Stimulated activated CD8-positive, alpha-beta memory T cell treated with anti-CD3 and anti-CD28 coated beads, Interleukin-7, amount 100 ng/mL, for 4 hours (primary cell): ENCODE measurements at places on chromosomes 5 and 9.

GRCh38 chr5:86749841-86750240 lies 132.1 kb downstream of the COX7C start:
- DNase-seq = no peak

- DNase-seq = no peak
These were observed 624.1 kb downstream of the ISL1 start for GRCh38 chr5:52007230-52007858.

GRCh38 chr9:84072621-84073180 lies 92.1 kb downstream of the RMI1 start:
- DNase-seq = no peak

GRCh38 chr5:170265522-170265921 lies 32.1 kb downstream of the LCP2 start:
- DNase-seq = no peak

- no peak for DNase-seq
These were observed 15.8 kb downstream of the GALNT10 start for GRCh38 chr5:154206311-154206710.

DNA sequence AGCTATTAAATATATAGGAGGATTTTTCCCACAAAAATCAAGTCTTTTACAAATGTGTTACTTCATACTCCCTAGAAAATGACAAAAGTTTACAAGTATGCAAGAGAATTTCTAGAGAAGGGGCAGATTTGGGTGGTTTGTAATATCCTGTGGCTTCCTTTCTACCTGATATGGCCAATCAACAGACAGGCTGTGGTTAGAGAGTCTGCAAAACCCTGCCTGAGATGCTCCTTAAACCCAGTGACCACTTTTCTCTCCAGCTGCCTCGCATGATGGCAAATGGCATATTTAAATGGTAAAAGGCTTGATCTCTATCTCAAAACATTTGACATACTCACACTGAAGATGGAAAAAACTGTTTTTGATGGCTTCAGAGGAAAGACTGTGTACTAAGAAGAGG lies 550.1 kb upstream of the ZNF462 start:
- no peak for DNase-seq

GRCh38 chr5:143308731-143309130 lies 94.8 kb downstream of the NR3C1 start:
- DNase-seq = no peak

GRCh38 chr9:33686942-33687341 lies 108.4 kb upstream of the PRSS3 start:
- DNase-seq = no peak

DNA sequence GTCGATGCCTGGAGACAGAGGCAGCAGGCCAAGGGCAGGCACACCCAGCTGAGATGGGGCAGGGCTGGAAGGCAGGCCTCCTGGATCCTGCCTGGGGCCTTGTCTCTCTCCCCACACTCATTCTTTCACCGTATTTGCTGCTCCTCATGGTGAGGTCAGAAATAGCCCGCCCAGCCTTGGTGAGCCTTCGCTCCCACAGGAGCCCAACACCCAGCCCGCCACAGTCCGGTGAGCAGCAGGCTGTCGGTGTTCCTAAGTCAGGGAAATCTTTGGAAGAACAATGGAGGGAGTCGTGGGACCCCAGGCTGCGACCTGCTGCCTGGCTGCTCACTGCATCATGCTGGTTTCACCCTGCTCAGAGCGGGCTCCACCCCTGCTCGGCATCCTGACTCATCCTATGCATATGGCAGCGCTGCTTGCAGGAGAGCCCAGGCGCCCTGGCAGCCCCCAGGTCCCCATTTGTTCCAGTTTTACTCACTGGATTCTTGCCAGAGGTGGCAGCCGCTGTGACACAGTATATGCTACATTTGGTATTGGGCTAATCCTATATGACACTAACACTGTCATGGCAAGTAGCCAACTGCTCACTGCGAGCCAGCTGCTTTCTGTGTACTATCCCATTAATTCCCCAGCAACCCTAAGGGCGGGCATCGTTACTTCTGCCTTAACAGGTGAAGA lies 53.2 kb upstream of the NCS1 start:
- DNase-seq = no peak

GRCh38 chr5:93355691-93356090 lies 225.3 kb downstream of the NR2F1-AS1 start:
- no peak for DNase-seq

DNA sequence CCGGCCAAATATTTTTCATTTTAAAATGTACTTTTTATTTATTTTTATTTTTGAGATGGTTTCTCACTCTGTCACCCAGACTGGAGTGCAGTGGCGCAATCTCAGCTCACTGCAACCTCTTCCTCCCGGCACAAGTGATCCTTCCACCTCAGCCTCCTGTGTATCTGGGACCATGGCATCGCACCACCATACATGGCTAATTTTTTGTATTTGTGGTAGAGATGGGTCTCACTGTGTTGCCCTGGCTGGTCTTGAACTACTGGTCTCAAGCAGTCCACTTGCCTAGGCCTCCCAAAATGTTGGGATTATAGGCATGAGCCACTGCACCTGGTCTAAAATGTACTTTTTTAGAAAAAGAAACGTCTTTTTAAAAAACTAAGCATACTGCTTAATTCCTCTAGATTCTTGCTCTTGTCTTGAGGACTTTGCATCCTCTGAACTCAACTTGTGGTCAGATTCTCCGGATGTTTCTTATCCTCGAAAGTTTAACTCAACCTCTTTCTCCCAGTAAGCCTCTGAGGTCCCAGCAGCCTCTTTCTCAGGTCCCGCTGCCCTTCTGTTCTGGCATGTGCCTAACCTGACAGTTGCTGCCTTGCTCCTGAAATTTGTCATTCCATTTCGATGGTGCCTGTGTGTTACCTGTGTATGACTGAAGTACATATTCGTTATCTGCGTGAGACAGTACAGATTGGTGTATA lies 63.0 kb downstream of the TRIO start:
- DNase-seq = no peak

GRCh38 chr9:73116031-73116430 lies 35.6 kb upstream of the ANXA1 start:
- DNase-seq = no peak

- DNase-seq = no peak
These were observed 291.4 kb downstream of the ARHGEF28 start for GRCh38 chr5:73917433-73917832.

- DNase-seq = no peak
These were observed 41.4 kb upstream of the F2R start for GRCh38 chr5:76674330-76675066.

DNA sequence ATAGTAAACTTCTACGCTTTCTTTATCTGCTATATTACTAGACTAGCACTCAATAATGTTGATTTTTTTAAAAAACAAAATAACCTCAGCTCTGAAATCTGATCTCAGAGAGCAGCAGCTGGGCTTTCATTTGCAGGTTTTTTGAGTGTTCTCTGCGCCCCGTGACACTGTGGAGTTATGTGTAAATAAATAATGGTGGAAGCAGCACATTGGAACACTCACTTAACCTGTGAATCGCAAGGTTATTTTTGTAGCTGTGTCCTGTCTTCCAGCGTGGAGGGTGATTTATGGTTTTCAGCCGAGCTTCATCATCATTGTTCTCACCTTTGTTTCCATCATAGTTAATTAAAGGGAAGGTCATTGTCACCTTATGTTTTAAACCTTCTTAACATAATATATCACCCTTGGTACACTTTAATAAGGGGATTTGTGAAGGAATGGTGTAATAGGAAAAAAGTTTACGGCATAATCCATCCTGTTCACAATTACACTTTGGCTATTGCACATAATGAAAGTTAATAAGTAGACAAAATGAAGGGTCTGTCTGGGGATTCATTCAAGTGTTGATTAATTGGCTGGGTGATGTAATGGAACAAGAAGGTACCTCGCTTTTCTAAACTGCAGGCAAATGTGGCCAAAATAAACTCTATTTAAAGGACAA lies 493.3 kb upstream of the ADAMTS16 start:
- no peak for DNase-seq

GRCh38 chr9:127399736-127400269 lies 2.8 kb downstream of the SLC2A8 start:
- DNase-seq = no peak

DNA sequence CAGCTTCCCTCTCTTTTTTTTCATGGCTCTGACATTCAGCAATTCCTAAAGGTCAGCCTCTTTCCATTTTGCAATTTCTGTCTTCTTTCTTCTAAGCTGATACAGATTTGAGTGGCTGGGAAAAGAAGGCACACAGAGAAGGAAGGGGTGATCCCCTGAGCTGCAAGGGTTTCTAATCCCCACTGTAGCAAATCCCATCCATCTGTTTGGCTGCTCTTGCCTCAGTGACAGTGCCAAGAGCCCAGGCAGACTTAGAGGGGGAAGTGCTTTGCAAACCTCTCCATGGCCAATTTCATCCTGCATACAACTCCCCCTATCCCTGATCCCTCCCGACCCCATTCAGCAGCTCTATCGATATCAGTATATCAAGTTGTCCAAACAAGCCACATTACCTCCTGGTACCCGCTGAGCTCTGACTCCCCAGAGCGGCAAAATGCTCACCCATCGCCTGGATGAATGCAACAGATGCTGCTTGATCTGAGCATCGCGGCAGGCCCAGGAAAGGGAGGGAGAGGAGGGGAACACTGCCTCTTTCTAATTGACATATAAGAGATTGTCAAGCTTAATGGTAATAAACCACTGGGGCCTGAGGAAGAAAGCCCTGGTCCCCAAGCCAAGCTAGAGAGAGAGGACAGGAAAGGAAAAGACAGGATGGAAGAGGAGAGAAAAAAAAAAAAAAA lies 268.9 kb downstream of the ASTN2 start:
- no peak for DNase-seq

DNA sequence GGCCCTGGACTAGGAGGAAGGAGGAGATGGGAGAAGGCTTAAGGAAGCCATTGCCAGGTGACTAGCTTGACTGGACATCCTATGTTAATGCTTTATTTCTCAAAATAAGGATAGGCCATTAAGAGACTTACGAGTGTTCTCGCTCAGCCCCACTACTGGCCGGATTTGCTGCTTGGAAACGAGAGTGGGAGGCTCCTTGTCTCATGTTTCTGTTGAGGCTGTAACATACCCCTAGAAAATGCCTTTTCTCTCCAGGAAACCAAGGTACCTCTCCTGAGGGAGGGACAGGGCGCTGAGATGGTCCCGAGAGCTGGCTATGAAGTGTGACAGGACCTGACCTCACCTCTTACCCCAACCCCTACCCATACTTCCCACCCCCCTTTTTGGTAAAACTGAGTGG lies 60.0 kb downstream of the RALGPS1 start:
- DNase-seq = no peak

GRCh38 chr9:75891277-75891741 lies 836 bp downstream of the PCSK5 start:
- DNase-seq = no peak

DNA sequence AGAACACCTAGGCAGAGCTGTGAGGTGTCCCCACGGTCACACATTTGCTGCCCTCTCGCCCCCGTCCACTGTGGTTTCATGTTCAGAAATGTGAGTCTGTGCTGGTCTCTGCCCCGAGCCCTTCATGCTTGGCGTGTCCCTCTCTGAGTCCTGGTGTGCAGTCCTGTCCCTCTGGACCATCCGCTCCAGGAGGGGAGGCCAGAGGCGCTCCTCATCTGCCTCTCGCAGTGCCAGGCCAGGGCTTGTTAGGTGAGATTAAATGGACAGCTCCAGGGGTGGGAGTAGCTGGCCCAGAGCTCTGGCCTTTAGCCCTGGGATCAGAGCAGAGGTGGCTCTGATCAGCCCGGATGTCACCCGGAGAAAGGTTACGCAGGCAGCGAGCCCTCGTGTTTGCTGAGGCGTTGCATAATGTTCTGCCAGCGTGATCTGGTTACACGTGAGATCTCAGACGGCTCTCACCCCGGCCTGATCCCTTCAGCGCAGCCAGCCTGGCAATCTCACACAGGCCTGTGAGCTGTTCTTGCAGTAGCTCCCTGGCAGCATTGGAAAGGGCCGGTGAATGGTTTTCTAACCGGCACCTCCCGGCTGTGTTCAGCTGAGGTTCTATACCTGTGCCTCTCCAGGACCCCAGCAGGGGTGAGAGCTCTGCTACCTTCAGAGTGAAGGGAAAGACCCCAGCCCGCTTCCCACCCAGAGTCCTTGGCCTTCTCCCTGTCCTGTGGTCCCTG lies 24.5 kb downstream of the PTGES2 start:
- DNase-seq = no peak

DNA sequence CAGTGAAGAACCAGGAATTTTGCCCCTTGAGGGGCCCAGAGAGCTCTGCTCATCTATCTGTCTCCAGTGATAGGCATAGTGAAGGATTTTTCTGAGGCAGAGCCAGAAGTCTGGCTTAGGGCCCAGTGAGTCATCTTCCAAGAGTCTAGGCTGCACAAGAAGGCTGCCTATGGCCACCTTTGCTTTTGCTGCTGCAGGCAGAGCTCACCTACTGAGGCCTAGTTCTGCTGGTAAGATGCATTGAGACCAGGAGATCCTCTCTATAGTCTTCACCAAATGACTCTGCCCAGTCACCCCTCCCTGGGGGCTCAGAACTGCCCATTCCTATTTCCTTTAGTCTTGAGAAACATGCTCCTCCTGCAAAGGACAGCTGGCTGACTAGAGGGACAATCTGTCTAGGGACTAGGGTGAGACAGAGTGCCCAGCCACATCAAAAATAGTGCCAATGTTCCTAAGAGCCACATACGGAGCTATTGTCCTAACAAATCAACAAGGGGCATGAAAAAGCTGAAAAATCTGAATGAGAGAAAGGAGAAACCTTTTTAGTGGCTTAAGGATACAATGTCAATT lies 40.3 kb upstream of the CDKN2AIPNL start:
- no peak for DNase-seq

DNA sequence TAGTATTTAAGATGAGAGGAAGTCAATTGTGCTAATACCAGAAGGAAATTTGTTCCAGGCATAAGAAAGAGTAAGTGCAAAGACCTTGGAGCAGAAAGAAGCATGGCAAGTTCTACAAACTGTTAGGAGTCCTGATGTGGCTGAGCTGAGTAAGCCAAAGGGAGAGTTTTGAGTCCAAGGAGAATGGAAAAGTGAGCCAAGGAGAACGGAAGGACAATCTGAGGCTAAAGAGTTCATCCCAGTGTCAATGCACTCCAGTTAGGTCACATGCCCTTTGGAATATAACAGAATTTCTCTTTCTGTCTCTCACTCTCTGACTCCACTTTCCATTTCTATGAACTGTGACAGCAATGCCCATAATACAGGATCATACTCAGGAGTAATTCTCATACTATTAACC lies 224.7 kb downstream of the CAAP1 start:
- no peak for DNase-seq

DNA sequence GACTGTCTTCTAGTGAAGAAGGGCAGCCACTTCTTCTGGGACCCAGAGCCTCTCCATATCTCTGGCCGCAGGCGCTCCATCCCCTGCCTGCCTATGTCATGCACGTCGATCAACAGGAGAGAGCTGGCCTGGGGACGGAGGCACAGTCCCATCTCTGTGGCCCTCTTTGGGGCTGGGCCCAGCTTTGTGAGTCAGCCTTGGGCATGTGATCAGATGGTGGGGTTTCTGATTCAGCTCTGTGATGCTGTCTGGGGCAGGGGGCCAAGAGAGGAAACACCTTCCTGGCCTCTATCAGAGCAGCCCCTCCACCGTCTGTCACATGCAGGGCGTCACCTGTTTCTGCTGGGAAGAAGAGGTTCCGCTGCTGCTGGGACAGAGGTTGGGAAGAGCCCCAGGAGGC lies 72.6 kb downstream of the MVB12B start:
- DNase-seq = no peak
